ENCODE measurements at places on chromosomes 4 and X. TPM values are rescaled to one million over a fixed set of nuclear protein-coding genes. Genes with fewer than 3 reads are reported as not detected.

- peak; percentile 10 for DNase-seq
Observed at GRCh38 chr4:107035819-107036583, at the start of gene DKK2. Gene DKK2 (minus strand): TSS chr4:107036313. CDS start chr4:107035591, 722 bp downstream.

DNA sequence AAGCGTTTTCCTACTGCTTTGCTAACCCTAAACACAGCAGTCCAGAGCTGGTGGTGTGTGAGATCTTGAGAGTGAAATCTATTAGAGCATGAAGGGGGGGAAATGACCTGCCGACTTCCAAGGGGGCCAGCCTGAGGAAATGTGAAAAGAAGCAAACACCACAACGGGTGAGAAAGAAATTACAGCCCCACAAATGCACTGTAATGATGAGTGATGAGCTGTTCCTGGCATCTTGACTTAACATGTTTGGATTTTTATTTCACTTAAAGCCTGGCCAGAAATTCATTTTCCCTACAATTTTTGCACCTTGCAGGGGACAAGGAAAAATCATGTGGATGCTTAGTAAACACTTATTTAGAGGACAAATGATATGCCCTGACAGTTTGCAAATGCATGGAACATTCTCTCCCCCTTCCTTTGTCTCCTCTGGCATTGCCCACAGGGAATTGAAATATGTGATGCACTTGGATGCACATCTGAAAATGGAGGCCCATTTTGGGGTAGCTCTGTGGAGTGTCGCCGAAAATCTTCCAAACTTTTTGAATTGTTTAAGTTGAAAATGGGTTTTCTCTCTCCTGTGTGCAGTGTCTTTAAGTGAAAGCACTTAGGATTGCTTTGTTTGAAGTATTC, 84.3 kb upstream of the TMEM150C start:
- no peak for DNase-seq

The FRAS1 gene
- 0.16 TPM for polyA plus RNA-seq

The SORCS2 gene
- 3.9 TPM for polyA plus RNA-seq
